ENCODE measurements at places on chromosomes 2 and 18.

DNA sequence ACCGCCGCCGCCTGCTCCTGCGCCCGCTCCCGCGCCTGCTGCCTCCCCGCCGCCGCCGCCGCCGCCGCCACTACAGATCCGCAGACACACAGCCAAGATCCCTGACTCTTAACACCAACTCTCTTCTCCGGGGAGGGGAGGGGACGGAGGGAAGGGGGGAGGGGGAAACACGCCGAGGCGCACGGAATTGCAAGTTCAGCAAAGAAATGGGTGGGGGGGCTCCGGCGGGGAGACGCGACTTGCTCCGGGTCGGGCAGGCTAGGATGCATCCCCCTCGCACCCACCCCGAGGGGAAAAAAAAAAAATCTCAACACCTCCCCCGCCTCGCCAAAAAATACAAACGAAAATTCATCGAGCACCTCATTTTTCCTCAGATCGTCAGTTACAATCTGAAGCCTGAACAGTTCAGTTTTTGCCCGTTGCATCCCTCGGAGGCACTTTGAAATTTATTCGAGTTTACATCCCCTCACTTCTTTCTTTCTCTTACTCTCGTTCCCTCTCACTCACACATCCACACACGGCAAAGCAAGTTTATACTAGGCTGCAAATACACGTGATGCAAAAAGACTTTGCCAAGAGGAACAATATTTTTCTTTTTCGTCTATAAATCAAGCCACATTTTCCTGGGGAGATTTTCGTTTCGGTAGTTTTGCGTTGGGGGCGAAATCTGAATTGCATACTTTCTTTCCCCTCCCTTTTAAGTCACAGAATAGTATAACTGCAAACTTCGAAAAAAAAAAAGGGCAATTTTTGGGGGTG is at the start of gene TCF4:
TSS of gene TCF4 (minus strand) at position 82 of the 759 bp plus-strand sequence. CDS start 1,076 bp downstream, outside the sequence.
- no peak for DNase-seq

DNA sequence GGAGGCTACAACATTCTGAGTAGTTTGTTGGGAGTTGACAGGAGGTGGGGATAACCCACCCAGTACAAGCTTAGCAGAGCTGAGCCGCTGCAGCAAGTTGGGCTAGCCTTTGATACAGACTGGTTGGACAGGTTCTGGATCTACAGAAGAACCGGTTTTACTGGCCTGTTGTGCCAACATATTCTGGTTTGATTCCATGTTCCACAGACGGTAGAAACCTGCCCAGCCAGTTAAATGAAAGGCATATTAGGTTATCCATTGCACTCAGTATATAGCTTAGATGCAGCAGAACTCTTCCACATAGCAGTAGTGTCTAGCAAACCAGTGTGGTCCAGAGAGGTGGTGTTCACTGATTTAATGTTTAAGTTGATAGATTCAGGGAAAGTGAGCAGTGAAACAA is 19.3 kb upstream of the RBBP8 start:
- DNase-seq, result no peak

DNA sequence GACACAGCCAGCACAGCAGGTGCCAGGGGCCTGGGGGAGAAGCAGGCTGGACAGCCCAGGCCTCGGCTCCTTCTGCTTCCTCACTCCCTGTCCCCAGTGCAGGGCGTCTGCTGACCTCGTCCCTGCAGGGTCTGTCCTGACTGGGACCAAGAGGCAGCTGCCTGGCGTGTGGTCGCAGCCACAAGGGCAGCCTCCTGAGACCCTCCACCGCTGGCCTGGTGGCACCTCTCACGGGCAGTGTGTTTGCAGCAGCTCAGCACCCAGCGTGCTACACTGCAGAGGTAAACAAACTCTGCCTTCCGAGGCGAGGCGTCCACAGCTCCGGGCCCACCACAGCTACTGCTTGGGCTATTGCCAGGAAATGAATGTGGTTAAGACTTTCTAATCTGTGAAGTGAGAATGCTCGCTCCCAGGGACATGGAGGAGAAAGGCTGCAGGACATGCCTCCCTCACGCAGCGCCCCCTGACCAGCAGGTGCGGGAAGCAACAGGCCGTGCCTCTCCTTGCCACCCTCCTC is 46.1 kb upstream of the HPCAL1 start:
- DNase-seq, result no peak

GRCh38 chr2:163601377-163601776 is 134.4 kb downstream of the FIGN start:
- peak; percentile 15 for DNase-seq

DNA sequence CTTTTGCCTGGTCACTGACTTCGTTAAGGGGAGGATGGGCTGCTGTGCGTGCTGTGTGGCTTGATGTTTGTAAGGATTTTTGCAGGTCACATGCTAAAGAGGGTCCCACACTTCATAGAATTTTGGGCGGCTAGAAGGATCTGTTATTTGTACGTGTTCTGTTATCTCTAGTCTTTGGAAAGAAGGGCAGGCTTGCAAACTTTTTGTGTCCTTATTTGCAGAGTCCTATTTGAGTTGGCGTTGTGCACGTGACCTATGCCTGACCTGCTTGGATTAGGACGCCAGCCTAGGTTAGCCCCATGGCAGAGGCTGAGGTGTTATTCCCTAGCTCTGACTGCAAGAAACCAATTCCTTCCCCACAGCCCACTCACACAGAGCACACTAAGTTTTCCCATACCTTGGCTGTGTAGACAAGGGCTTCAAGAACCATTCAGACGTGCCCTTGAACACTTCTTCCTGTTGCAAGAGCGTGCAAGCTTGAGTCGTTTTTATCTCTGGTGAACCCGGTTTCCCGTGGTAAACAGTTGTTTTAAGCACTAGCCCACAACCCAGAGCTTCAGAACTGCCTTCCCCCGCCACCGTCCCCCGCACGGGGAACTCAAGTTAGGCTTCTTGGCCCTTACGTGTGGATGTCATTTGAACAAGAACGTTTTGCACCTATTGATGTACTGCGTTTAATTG is 94.6 kb downstream of the LDLRAD4 start:
- no peak for DNase-seq

DNA sequence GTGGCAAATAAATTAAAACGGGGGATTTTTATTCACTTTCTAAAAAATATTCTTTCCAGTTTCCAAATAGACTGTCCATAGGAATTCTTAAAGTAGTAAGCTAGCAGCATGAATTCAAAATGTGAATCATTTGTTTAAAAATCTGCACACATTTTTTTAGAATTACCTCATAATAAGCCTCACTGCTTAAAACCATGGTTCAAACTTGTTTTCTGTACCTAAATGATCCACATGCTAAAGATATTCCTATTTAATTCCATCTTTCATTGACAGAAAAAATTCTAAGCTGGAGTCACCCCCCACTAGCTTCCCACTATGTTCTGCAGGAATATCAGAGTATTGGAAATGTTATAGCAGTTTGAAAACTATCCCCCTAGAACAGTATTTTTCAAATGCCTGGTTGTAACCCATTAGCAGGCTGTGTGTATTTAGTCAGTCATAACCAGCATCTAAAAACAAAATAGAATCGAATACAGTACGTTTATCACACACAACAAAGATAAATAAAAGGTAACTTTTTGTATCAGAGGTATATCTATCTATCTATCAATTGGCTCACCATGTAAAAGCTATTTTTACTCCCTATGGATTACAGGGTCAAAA is 11.2 kb upstream of the IKZF2 start:
- no peak for DNase-seq

- DNase-seq, result no peak
These were observed 12.8 kb downstream of the PXDN start for GRCh38 chr2:1731447-1731962.

GRCh38 chr2:181483876-181484275 is 26.7 kb downstream of the ITGA4 start:
- no peak for DNase-seq

- no peak for DNase-seq
These were observed 221.4 kb downstream of the ACTR3 start for GRCh38 chr2:114111329-114111728.

DNA sequence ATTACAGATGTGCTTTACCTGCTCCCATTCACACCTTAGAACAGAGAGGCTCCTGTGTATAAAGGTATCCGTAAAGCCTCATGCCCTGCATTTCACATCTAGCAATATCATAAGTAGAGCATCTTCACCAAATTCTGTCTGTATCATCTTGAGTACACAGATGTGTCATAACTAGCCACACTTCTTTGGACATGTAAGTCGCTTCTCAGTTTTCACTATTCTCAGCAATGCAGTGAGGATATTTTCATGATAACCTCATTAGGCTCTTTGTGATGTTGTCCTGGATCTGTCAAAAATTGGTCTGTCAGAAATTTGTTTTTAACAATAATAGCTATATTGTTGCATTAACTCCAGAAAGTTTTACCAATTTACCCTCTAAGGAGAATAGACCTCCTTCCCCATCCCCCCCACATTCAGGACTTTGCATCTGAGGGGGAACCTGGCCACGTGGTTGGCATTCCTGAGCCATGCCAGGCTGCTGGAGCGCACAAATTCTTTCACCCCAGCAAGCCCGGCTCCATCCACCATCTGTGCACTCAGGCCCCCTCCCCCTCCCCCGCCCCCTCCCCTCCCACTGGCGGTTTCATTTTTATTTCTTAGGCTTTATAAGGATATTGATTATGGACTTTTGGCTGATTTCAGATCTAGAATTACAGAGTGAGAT is 34.1 kb downstream of the AGAP1 start:
- no peak for DNase-seq

DNA sequence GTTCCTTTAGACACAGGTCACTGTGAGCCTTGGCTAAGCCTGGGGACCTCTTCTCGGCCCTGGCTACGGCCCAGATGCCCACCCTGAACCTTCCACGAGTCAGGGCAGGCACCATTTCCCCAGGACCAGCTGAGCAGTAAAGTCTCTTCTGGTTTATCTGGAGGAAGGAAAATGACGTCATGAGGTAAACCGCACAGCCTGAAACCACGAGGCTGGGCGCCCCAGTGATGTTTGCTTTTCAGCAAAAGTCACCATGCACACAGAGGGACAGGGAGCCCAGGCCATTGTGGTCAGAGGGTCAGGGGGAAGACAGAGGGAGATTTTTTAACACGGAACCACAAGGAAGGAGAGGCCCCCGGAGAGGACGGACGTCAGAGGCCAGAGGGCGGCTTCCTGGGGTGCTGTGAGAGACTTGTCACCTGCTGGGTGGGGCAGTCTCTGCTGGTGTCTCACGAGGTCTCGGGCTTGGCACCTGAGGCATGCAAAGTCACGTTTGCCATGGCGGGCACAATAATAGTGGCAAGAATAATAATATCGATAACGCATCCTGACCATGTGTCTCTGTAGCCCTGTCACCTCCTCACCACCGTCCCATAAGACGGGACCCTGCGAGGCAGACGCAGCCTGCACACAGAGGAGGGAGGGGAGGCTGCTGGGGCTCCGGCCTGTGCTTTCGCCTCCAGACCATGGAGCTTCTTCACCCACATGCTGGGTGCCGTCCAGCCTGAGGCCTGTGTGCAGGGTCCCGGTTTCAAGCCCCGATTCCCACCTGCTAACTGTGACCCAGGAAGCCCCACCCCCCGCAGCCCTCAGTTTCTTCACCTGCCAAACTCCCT is 33.2 kb upstream of the FOSL2 start:
- no peak for DNase-seq

- no peak for DNase-seq
These were observed 45.1 kb downstream of the PIEZO2 start for GRCh38 chr18:11104307-11104706.

GRCh38 chr2:108228006-108228405 is 11.8 kb upstream of the SULT1C3 start:
- no peak for DNase-seq

- no peak for DNase-seq
These were observed 7.2 kb upstream of the SNTG2 start for GRCh38 chr2:943461-943797.

DNA sequence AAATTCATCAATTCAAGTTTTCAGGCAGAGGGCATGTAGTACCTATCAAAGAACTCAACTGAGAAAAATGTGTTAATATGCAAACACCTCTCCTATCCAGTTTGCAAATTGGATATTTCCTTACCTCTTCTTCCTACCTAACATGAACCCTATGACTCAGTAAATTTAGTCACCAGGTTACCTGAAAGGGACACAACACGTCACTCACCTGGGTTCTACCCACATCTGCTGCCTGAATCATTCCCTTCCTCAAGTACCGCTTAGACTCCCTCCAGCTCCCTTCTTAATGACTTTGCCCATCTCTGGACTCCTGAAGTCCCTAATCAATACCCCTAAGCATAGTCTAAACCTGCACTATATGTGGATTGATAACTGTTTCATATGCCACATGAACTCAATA is 10.4 kb downstream of the ANKRD44 start:
- no peak for DNase-seq

DNA sequence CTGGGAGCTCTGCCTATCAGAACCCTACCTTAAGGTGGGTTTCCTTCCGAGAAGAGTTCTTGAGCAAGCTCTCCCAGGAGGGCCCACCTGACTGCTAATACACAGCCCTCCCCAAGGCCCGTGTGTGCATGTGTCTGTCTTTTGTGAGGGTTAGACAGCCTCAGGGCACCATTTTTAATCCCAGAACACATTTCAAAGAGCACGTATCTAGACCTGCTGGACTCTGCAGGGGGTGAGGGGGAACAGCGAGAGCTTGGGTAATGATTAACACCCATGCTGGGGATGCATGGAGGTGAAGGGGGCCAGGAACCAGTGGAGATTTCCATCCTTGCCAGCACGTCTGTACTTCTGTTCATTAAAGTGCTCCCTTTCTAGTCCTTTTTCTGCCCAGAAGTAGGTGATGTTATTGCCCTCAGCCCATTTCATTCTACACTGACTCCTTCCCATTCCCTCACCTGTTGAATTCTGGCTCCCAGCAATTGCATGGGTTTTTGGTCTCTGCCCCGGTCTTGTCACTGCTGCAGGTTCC is 6.5 kb downstream of the TMEM37 start:
- DNase-seq, result no peak

GRCh38 chr2:174682007-174682577 is 82.2 kb downstream of the CHRNA1 start:
- no peak for DNase-seq

DNA sequence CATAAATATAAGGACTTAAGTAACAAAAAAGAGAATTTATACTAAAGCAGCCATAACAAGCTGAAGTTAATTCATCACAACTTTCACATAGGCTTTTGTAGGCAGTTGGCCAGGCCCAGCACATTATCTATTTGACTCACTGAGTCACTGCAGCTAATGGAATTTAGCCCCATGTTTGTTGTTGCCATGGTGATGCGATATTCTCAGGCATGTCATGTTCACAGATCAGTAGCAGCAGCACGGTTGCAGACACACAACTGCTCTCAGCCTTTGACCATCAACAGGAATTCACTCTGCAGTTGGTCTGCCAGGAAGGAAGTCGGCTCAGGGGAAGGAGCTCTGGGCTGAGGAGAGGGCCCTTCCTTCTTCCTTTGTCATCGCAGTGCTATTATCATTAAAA is 639.8 kb downstream of the TMEM182 start:
- peak; percentile 34 for DNase-seq

- no peak for DNase-seq
These were observed 8.7 kb downstream of the MAL start for GRCh38 chr2:95034221-95034620.

Data from non-pigmented ciliary epithelial cell (primary cell).